ENCODE measurements at places on chromosomes 5 and 9.

DNA sequence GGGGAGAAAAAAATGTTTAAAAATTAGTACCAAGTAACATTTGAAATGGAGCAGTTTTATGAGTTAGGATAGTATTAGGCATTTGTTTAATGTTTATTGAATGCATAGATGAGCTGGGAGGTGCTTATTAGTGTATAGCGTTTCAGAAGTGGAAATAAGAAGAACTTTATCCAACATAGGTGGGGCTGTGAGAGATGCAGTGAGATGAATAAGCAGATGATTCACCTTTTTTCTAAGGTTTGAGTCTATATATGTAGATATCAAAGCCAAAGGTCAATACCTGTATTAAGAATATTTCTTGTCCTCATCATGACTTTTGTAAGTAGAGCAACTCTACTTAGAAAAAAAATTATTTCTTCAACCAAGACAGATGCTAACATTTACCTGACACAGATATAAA is 54.6 kb upstream of the POU4F3 start:
- DNase-seq, result no peak

- no peak for DNase-seq
Observed at GRCh38 chr9:8329561-8330283, 530.1 kb upstream of the DMAC1 start.

- no peak for DNase-seq
Observed at GRCh38 chr5:97242341-97242740, 59.3 kb upstream of the RIOK2 start.

DNA sequence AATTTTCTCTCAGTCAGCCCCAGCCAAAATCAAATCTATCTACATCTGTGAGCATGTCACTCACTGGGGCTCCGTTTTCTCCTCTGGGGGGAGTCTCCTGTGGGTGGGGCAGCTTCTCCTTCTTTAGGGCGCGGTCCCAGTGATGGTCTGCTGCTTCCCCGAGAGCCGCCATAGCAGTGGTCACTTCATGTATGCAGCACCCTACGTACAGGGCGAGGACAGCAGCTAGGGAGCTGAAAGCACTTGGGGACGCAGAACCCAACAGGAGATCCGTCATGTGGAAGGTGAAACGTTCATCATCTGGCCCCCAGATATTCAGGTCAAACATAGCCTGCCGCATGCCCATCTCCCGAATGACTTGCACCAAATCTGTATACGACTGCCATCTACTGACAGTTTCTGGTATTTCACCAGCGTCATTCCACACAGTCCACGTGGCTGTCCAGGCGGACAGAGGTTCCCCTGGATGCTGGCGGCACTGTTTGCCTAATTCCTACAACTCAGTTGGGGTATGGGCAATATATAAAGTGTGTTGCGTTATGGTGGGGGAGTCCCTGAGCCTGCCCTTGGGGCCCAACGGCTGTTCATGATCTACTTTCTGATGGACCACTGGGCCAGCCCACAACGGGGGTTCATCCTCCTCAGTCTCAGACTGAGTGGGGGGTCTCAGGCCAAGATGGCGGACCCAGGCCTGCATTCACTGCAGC is 795.0 kb downstream of the EFNA5 start:
- DNase-seq, result no peak

- DNase-seq, result no peak
Observed at GRCh38 chr9:8760000-8760767, 960.6 kb upstream of the DMAC1 start.

- DNase-seq, result no peak
Observed at GRCh38 chr9:17315341-17315740, 180.5 kb downstream of the CNTLN start.

- DNase-seq, result no peak
Observed at GRCh38 chr5:133164759-133165158, 112.9 kb downstream of the HSPA4 start.
